Stimulated activated CD8-positive, alpha-beta memory T cell treated with anti-CD3 and anti-CD28 coated beads, Interleukin-4, amount 100 ng/mL, for 4 hours (primary cell): ENCODE measurements at places on chromosomes 7 and 10.

GRCh38 chr7:99061001-99061776, 82.7 kb downstream of the SMURF1 start:
- DNase-seq: no peak

DNA sequence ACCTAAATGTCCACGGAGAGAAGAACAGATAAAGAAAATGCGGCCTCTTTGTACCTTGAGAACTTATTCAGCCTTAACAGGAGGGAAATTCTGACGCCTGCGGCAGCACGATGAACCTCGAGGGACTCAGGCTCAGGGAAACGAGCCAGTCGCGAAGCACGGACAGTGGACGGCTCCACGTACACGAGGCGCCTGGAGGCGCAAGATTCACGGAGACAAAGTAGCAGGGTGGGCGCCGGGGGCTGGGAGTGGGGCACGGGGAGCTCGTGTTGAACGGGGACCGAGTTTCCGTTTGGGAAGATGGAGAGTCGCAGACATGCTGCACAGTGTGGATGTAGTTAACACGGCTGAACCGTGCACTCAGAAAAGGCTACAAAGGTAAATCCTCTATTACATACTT, 13.2 kb upstream of the UTF1 start:
- DNase-seq: no peak

- DNase-seq: no peak
Measured at GRCh38 chr7:114889646-114890285, 32.1 kb upstream of the MDFIC start.

- no peak for DNase-seq
Measured at GRCh38 chr7:154978017-154978416, 24.9 kb downstream of the PAXIP1 start.

DNA sequence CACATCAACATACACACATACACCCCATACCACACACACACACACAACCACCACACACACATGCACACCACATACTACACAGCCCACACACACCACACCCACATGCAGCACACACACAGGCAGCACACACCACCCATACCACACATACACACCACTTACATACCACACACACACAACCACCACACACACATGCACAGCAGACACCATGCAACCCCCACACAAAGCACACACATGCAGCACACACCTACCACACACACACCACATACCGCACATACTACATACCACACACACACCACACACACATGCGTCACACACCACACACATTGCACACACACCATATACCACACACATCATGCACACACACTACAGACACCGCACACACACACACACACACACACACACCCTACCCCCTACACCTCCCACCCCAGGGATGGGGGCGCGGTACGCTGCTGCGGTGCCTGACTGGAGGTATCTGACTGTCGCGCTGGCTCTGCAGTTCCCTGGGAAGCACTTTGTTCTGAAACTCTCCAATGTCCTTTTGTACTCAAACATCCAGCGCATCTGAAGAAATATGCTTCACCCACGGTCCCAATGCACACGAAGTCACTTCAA, 5.4 kb upstream of the TRPV6 start:
- no peak for DNase-seq

GRCh38 chr7:22219739-22220493, 137.0 kb downstream of the RAPGEF5 start:
- DNase-seq: no peak

- no peak for DNase-seq
Measured at GRCh38 chr7:132519936-132520335, 56.3 kb downstream of the PLXNA4 start.

DNA sequence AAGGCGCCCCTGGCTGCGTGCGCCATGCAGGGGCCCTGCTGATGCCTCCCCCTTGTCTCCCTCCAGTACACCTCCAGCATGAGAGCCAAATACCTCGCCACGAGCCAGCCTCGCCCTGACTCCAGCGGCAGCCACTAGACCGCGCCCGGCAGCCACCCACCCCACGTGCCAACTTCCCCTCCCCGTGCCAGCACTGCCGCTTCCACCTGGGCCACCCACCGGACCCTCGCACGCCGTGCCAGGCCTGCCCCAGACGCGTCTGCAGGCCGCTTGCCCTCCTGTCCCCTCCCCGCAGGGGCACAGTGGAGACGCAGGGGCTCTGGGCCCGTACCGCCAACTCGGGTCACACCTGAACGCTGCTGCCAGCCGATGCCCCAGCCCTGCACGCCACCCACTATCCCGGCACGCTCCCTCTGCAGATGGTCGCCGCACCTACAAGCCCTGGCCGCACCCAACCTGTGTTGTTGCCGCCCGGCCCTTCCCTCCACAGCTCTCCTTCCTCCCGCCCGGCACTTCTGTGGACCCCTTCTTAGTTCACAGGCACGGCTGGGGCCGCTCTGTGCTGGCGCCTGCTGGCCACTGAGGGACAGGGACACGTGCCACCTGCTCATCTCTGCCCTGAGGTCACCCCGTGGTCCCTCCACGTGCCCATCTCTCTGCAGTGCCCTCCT, 26.3 kb upstream of the AMZ1 start:
- no peak for DNase-seq

- no peak for DNase-seq
Measured at GRCh38 chr10:53140506-53140905, 367.9 kb upstream of the MBL2 start.

DNA sequence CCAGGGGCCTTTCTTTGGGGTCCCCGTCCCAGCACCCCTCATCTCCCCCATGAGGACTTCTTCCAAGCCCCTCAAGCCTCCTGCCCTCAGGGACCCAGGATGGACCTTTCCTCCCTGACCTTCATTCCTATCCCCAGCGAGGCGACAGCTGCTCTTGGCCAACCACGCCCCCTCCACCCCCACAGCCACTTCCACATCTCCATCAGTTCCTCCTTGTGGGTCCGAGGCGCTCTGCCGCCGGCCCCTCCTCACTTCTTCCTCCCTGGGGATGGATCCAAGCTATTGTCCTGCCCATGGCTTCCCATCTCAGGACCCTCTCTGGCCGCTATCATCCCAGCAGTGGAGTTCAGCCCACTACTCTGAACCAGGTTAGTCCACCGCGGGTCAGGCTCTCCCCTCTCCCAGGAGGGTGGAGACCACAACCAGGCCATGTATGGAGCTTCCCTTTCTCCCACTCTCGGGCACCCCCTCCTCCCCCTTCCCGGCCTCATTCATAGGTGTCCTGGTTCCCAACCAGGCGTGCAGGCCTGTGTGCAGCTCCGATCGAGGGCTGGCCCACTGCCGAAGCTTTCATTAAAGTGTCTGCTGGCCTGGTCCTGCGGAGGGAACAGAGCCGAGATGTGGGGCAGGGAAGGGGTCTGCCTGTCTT, 1.7 kb upstream of the SH2B2 start:
- DNase-seq: no peak

GRCh38 chr10:15485027-15485426, 113.9 kb upstream of the FAM171A1 start:
- DNase-seq: no peak

DNA sequence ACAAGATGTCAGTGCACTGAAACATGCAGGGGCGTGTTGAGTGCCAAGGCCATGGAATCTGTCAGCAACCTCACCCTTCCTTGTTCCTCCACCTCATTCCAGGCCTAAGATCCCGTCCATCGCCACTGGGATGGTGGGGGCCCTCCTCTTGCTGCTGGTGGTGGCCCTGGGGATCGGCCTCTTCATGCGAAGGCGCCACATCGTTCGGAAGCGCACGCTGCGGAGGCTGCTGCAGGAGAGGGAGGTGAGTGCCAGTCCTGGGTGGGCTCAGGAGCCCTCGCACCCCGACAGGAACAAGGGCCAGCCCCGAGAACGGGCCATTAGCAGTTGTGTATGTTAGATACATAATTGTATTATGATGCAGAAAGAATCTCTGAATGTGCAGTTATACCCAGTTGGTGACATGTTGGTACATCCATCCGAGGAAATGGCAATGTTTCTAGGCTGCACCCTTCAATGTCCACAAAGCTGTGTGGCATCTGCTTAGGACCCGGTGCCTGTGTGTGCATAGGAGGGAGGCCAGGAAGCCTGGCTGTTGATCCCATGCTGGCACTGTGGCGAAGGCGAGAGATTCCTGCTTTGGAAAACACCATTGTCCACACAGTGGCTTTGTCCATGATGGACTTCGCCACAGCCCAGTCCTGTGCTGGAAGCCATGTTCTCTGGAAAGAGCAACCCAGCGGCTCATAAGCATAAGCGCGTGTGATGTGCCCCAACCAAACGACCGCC, 154.2 kb downstream of the EGFR start:
- DNase-seq: no peak

DNA sequence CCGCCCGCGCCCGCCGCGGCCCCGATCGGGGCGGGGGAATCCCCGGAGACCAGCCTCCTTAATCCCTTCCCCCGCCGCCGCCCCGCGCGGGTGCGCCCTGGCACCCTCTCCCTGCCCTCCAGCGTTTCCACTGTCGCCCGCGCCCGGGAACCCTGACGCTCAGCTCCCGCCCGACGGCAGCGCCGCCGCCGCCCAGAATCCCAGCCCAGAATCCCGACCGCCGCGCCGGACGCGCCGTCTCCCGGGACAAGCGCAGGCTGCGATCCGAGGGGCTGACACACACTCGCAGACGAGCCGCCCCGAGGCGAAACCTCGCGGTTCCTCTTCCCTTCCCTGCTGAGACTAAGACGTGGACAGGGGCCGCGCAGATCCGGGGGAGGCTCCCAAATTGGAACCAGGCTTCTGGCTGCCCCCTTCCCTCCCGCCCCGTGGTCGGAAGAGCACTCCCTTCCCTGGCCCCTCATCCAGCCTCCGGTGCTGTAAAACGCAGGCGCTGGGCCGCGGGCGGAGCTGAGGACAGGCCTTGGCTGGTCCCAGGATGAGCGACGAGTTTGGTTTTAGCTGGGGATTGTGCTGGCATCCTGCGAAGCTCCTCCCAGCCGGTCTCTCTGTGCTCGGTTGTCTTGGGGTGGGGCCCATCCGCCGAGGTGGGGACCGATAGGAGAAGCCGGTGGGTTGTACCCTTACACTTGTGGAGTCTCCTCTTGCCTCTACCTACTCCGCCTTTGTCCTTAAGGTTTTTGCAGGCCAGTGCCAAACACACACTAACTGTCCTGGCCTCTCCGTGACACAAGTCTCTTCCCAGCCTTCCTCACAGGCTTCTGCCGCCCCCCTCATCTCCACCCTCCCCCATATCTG, 1.1 kb downstream of the MARVELD1 start:
- DNase-seq: no peak

GRCh38 chr7:91565499-91566401, 301.5 kb downstream of the FZD1 start:
- no peak for DNase-seq

DNA sequence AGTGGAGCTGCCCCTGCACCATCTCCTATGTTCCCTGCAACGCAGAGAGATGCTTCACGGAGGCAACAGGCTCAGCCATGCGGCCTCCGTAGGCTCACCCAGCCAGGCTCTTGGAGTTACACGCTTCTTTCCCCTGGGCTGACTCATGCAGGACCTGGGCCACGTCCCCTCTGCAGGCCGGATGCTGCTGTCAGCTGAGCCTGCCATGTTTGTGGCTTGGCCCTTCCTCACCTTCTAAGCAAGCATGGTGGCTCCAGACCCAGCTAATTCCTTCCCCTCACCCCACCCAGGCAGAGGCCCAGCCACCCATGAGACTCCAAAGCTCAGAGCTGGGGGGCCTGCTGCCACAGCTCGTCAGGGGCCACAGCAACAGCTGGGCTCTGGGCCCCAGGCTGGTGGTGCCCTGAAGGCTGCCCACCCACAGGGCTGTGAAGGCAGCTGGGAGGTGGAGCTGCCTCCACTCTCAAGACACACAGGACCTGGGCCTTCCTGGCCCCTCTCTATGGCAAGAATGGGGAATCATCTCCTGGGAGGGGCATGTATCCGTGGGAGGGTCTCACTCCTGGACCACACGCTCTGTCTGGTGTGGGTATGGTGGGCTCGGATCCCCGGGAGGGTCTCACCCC, 219.6 kb downstream of the ELFN1 start:
- no peak for DNase-seq

- no peak for DNase-seq
Measured at GRCh38 chr7:16027396-16027795, 340.9 kb upstream of the MEOX2 start.

- no peak for DNase-seq
Measured at GRCh38 chr10:38027986-38028385, 17.5 kb downstream of the ZNF33A start.

DNA sequence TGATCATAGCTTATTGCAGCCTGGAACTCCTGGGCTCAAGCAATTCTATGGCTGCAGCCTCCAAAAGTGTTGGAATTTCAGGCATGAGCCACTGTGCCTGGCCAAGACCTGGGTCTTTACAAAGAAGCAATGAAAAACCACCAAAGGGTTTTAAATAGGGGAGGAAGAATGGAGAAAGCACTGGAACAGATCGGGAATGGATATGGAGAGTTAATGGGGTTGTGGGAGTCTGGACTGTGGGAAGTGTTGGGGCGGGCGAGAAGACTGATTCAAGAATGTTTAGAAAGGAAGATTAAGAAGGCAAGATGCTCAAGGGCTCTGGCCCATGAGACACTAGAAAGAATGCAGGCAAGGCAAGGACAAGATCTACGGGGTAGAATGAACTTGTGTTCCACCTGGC, 98.5 kb downstream of the CARD11 start:
- no peak for DNase-seq

GRCh38 chr7:111987115-111987826, 218.9 kb downstream of the DOCK4 start:
- no peak for DNase-seq

- no peak for DNase-seq
Measured at GRCh38 chr7:104241538-104242209, 33.9 kb upstream of the ORC5 start.

DNA sequence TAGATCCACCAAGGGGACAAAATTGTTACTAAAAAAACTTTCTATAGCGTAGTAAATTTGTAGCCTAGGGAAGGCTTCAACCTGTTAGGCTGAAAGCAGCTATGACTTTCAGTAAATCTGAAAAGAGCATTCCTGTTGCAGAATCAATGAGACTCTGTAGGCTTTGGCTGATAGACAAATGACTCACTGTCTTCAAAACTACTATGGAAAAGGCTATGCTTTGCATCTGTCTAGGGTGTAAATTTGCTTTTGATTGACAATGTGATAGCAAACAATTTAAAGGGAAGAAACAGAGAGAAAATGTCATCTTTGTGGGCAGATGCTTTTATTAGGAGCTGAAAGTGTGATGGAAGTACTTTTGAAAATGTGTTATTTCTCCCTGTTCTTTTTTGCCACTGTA, 60.6 kb downstream of the ARL5B start:
- no peak for DNase-seq

- DNase-seq: no peak
Measured at GRCh38 chr7:137957887-137958286, 44.0 kb downstream of the CREB3L2 start.

- no peak for DNase-seq
Measured at GRCh38 chr7:155458878-155459699, 1.2 kb downstream of the EN2 start.
